ENCODE measurements at places on chromosomes 4 and X. TPM values are rescaled to one million over a fixed set of nuclear protein-coding genes. Genes with fewer than 3 reads are reported as not detected.

ADH1A gene
- total RNA-seq = 2.0 TPM

BMPR1B gene
- 8.9 TPM for total RNA-seq

GPR101 gene
- not detected for total RNA-seq

DNA sequence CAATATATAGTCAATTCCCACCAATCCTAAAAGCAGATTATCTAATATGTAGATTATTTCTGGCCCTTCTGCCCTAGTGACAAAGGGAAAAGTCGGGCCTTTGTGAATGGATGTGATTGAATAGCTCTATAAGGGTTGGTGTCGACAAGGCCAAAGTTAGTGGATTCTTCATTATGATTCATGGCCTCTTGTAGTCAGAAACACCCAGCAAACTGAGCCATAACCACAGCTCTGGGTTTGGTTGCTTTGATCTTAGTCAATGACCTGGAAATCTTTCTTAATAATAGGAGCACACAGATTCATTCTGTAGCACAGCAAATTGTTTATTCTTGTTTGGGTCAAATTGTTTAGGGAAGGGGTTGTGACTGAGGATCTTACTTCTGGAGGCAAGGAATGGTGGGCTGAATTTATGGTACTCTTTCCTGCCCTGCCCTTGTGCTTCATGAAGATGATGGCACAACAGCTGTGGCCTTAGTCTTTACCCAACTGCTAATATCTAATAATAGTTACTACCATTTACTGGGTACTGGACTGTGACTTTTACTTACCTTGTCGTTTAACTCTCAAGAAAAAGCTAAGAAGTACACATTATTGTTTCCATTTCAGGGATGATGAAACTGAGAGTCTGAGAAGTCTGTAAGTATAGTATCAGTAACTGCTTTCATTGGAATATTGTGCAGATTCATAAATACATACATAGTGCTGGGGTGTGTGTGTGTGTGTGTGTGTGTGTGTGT, 74.0 kb downstream of the AFF2 start:
- DNase-seq = no peak

DNA sequence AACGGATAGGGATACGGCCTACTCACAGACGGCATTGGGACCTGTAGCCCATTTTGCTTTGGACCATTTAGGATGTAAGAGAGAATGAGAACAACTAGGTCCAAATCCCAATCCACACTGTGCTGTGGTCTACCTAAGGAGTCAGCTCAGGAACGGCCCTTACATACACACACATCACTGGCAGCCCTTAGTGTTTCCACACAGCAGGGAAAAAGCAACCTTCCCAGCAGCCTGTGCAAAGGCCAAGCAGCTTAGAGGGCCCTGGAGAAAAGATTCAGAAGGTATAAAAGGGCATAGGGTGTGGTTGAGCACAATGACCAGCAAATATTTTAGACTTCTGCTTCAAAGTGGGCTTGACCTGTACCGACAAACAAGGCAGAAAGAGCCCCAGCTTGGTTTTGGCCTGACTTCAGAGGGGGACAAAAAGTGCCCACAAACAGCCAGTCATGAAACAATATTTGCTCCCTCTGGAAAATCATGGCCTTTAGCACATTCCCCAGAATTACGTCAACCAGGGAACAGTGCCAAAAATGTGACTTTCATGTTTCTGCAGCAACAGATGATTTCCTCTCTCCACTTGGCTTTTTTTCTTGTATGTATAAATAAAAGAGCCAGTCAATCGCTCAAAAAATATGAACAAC, 359.5 kb upstream of the FGF16 start:
- no peak for DNase-seq

DNA sequence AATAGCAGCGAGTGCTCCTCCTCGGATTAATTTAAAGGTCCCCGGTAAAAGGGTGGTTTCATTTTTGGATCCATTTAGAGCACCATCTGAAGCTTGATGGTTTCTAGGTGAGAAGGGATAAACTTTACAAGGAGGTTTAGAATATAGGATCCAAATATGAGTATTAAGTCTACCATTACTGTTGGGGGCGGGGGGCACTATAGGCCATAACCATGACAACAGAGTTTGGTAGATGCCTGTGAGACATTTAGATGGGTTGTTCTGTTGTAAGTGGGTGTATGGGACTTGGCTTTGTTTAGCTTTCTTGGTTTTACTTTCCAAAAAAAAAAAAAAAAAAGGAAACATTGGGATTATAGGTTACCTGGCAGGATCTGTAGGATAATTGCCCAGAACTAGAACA, 92.7 kb downstream of the TENT5D start:
- DNase-seq = no peak

DNA sequence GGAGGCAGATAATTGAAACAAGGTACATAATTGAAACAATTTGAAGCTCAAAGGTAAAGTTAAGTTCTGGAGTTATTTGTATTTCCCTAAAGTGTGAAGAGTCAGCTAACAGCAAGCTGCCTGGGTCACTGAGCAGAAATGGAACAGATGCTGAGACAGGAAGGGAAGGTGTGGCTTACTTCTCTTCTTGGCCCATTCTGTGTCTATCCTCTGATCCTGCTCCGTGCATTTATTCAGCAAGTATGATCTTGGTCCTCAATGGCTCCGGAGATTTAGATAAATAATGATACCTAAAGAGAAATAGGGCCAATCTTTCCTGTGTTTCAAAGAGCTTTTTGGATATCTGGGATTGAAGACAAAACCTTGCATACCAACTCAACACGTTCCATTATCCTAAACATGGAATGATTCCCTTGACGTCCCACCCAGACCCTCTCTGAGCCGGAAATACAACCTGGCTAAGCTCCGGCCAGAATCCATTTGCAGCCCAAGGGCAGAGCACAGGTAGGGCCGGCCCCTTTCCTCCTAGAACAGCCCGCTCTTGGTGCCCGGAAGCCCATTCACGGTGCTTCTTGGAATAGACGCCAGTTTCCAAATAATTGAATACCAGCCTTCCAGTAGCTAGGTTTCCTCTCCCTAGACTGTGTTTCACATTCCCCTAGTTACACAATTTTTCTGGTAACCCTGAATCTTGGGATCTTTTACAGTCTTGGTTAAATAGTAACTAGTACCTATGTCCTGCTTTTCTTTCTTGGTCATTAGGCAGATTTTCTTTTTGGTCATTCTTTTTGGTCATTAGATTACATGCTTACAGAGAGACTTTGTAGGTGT, 211.0 kb downstream of the NWD2 start:
- no peak for DNase-seq

DNA sequence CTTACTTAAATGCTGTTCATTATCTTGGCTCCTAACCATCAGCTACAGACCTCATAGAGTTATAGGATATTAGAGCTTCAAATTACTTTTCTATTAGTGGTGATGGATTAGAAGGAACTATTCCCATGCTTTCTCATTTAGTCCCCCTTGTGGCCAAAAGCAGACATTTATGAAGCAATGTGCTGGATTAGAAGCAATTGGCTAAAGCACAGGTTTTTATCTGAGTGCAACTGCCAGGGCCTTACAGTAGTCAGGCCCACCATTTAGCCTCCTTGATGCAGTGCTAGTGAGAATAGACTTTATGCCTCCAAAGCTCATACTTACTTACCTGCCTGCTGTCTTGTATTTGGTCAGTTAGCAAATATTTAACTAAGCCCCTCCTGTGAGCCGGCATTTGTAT, 93.0 kb downstream of the TSPAN7 start:
- no peak for DNase-seq

DNA sequence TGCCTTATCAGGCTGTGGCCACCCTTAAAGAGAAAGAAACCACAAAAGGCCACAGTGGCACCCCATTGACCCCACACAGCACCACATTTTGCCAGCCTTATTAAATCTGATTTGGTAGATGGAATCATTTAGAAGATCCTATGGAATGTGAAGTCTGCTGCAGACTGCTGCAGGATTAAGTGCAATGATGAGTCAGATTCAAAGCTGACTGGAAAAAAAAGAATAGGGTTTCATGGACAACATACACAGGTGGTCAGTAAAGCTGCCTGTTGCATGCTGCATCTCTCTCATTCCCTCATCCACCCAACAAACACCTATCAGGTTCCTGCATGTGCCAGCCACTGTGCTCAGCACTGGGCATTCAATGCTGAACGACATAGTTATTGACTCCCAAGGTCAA, 56.6 kb downstream of the CHST7 start:
- no peak for DNase-seq

Data from posterior vena cava (tissue), 2 donors.